ENCODE measurements at places on chromosomes 12 and 14. TPM values are rescaled to one million over a fixed set of nuclear protein-coding genes. Genes with fewer than 3 reads are reported as not detected.

The RGS6 gene
- polyA plus RNA-seq, result 1.2 TPM

The ARHGEF40 gene
- 21.1 TPM for polyA plus RNA-seq

The PHC1 gene
- 24.7 TPM for polyA plus RNA-seq

The GCN1 gene
- 9.7 TPM for polyA plus RNA-seq

The DNAI7 gene
- polyA plus RNA-seq, result 0.15 TPM

The TPH2 gene
- polyA plus RNA-seq, result not detected

The KRT82 gene
- polyA plus RNA-seq, result not detected

The GLI1 gene
- 0.45 TPM for polyA plus RNA-seq

The NT5DC3 gene
- polyA plus RNA-seq, result 2.3 TPM

The UBE3B gene
- polyA plus RNA-seq, result 13.7 TPM

The SPSB2 gene
- 5.4 TPM for polyA plus RNA-seq

All from heart right ventricle (tissue), 16 donors.